ENCODE measurements at places on chromosomes 7 and 10. TPM values are rescaled to one million over a fixed set of nuclear protein-coding genes. Genes with fewer than 3 reads are reported as not detected.

CFAP58 gene
- total RNA-seq: 0.65 TPM

GPRIN2 gene
- total RNA-seq: not detected

KIAA1217 gene
- total RNA-seq: 2.6 TPM

NEUROD6 gene
- not detected for total RNA-seq

MAGI2 gene
- 0.97 TPM for total RNA-seq

TRIM73 gene
- 0.32 TPM for total RNA-seq

UBTD1 gene
- 30.9 TPM for total RNA-seq

GRID2IP gene
- not detected for total RNA-seq
